ENCODE measurements at places on chromosomes 1 and 21. TPM values are rescaled to one million over a fixed set of nuclear protein-coding genes. Genes with fewer than 3 reads are reported as not detected.

GRCh38 chr1:87111659-87112371, 197.4 kb downstream of the HS2ST1 start:
- DNase-seq, result no peak

- no peak for DNase-seq
Observed at GRCh38 chr1:203177470-203178039, 1.9 kb upstream of the MYBPH start.

- DNase-seq, result no peak
Observed at GRCh38 chr1:10033359-10033845, 644 bp downstream of the UBE4B start.

DNA sequence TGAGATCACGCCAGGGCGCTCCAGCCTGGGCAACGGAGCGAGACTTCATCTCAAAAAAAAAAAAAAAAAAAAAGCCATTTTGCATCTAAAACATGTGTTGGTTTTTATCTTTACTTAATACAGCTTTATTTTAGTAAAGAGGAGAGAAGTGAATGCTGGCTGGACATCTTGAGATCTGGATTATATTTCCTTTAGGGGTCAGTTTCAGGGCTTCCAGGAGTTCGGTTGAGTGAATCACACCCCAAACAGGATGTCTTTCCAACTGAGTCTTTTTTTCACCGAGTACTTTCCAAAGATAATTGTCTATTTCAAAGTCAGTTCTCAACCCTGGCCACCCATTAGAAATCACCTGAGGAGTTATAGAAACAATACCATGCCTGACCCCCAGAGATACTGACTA, 16.6 kb upstream of the IPP start:
- DNase-seq, result peak; percentile 12

KIRREL1 gene
- total RNA-seq, result 27.9 TPM
